Activated naive CD4-positive, alpha-beta T cell treated with anti-CD3 and anti-CD28 coated beads for 36 hours (primary cell): ENCODE measurements at places on chromosomes 12 and 14. TPM values are rescaled to one million over a fixed set of nuclear protein-coding genes. Genes with fewer than 3 reads are reported as not detected.

DNA sequence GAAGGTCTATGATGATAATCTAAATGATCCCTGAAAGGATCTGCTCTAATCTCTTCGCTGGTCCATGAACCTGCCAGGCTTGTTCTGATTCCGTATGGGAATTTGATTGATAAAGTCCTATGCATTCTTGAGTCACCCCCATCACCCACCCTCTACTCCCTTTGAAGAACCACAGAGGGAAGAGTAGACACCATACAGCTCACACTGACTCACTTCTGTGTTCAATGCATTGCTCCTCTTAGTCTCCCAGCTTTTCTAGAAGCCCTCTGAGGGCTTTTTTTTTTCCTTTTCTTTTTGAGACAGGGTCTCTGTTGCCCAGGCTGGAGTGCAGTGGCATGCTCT lies 18.5 kb upstream of the GPRC5A start:
- DNase-seq = no peak
- no peak overlapping the region for H3K4me3 ChIP-seq
- H3K27ac ChIP-seq = no peak overlapping the region
- H3K4me1 ChIP-seq = no peaks in the 10 kb centered on the region

DNA sequence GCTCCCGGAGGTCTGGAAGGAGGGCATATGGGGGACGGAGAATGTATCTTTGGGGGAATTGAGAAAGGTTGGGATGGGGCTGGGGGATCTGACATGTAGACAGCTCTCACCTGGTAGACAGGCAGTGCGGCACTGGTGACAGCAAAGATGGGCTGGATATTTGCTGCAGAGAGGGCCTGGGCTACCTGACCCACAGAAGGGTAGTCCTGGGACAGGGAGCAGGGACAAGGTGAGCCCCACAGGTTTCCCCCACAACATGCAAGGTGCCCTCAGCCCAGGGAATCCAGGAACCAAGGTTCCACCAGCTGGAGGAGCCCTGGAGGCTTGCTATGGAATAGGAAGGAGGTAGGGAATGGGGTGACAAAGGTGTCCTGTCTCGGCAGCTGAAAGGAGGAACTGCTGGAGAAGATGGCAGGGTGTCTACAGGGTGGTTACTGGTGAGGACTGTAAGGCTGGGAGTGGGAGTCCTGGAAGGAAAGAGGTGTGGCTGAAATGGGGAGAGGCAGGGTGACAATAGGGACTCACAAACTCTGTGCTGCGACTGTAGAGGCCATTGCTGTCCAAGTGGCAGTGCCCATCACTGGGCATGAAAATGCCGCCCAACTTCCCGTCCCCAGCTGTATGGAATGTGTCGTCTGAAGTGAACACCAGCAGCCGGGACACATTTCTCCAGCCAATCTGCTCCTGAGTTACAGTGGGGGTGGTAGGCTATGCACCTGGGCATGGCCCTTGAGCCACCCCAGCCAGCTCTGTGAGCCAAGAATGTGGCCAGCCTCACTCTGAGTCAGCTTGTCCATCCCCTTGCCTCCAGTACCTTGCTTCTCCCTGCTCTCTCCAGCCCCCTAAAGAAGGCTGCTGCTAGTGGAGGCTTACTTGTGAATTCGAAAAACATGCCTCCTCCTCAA lies 11.3 kb downstream of the ITGB7 start:
- no peak for DNase-seq
- peaks cover 16% of the 10 kb centered on the region for H3K36me3 ChIP-seq
- no peak overlapping the region for H3K27ac ChIP-seq
- no peak overlapping the region for H3K4me3 ChIP-seq

DNA sequence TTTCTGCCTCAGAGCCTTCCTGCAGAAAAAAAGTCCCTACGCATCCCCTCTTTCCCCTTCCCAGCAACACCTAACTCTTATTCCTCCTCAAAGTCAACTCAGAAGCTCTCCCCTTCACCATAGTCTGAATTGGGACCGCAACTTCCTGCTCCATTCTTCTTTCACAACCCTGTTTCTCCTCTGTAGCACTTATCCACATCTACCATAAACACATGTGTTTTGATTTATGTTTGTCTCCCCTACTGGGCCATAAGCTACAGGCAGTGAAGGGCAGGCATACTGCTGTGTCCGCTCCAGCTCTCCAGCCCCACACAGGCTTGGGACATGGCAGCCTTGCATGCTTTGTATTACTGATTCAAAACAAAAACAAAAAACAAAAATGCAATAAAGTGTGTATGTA lies 5.9 kb downstream of the SDR9C7 start:
- no peaks in the 10 kb centered on the region for H3K36me3 ChIP-seq
- H3K4me3 ChIP-seq = no peak overlapping the region
- H3K27ac ChIP-seq = no peak overlapping the region
- DNase-seq = no peak
- H3K27me3 ChIP-seq = no peaks in the 10 kb centered on the region

- DNase-seq = no peak
- peaks cover 82% of the 10 kb centered on the region for H3K27me3 ChIP-seq
- no peak within 1 kb of the TSS for H3K27ac ChIP-seq
- no peaks in the 10 kb centered on the region for H3K36me3 ChIP-seq
Observed at GRCh38 chr12:54000116-54001114, at the start of gene HOXC9. TSS of gene HOXC9 (plus strand) at chr12:54000161. CDS start at chr12:54000189, 28 bp downstream.

- no peak overlapping the region for H3K27ac ChIP-seq
- H3K27me3 ChIP-seq = peaks cover 2% of the 10 kb centered on the region
- H3K36me3 ChIP-seq = no peaks in the 10 kb centered on the region
- DNase-seq = no peak
Observed at GRCh38 chr12:58504143-58504938, 416.0 kb downstream of the LRIG3 start.

- no peak overlapping the region for H3K27ac ChIP-seq
- H3K27me3 ChIP-seq = no peaks in the 10 kb centered on the region
- no peak for DNase-seq
- H3K4me1 ChIP-seq = no peaks in the 10 kb centered on the region
- no peak overlapping the region for H3K4me3 ChIP-seq
Observed at GRCh38 chr12:18296201-18296908, 35.0 kb downstream of the PIK3C2G start.

DNA sequence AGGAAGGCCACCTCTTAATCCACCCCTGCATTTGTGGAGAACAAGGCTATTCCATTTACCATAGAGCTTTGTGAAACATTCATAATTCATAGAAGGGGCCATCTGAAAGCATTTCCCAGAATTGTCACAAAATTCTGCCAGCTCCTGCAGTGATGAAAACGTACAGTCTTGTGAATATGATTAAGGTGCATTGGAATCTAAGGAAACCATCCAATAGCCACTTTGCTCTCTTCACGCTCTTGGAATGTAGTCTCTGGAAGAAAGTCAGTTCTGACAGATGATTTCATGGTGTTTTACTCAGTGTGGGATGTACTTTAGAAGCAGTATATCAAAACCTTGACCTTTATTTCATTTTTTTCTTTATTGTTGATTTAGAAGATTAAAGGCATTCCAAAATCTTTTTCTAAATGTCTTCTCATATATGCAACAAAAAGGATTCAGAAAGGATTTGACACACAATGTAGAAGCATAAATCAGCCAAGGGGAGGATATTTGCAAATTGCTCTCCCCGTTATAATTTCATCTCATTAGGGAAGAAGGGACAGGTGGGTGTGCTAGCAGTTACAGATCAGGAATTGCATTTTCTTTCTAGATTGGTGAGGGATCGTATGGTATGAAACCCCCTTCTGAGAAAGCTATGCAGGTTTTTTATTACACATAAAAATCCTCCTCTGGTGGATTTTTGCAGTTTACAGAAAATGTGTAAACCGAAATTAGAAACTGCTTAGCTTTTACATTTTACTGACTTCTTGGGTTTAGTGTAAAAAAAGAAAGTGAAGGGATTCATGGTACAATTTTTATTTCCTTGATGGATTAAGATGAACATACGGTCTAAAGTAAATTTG lies 390.2 kb downstream of the LRIG3 start:
- no peaks in the 10 kb centered on the region for H3K36me3 ChIP-seq
- no peak for DNase-seq
- no peaks in the 10 kb centered on the region for H3K4me1 ChIP-seq
- no peaks in the 10 kb centered on the region for H3K27me3 ChIP-seq

DNA sequence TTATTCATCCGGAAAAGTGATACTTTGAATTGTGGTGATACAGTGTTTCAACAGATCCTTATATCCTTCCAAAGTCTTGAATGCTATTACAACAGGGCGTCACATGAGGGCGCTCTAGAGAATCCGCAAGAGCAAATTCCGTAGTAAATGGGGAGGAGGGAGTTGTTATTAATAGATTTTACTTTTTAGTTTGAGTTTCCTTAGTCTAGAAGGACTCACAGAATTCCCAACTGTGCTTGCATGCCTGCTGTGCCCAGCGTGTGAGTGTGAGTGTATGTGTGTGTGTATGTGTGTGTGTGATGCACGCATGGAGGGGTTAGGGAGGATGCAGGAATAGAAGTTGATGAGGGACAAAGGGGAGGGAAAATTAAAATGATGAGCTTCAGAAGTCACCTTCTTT lies 375.3 kb downstream of the C12orf75 start:
- H3K27me3 ChIP-seq = peaks cover 4% of the 10 kb centered on the region
- no peak overlapping the region for H3K4me3 ChIP-seq
- no peak overlapping the region for H3K27ac ChIP-seq
- H3K4me1 ChIP-seq = no peaks in the 10 kb centered on the region
- H3K36me3 ChIP-seq = no peaks in the 10 kb centered on the region
- peak; percentile 24 for DNase-seq

The KRT5 gene
- total RNA-seq = not detected

The C1QL4 gene
- not detected for total RNA-seq

The KRT72 gene
- total RNA-seq = 2.3 TPM
